ENCODE measurements at places on chromosomes 12 and 14.

- DNase-seq = no peak
Observed at GRCh38 chr14:20198991-20199390, 8.3 kb downstream of the OR11G2 start.

- DNase-seq = no peak
Observed at GRCh38 chr14:55593698-55594097, 13.7 kb downstream of the KTN1 start.

DNA sequence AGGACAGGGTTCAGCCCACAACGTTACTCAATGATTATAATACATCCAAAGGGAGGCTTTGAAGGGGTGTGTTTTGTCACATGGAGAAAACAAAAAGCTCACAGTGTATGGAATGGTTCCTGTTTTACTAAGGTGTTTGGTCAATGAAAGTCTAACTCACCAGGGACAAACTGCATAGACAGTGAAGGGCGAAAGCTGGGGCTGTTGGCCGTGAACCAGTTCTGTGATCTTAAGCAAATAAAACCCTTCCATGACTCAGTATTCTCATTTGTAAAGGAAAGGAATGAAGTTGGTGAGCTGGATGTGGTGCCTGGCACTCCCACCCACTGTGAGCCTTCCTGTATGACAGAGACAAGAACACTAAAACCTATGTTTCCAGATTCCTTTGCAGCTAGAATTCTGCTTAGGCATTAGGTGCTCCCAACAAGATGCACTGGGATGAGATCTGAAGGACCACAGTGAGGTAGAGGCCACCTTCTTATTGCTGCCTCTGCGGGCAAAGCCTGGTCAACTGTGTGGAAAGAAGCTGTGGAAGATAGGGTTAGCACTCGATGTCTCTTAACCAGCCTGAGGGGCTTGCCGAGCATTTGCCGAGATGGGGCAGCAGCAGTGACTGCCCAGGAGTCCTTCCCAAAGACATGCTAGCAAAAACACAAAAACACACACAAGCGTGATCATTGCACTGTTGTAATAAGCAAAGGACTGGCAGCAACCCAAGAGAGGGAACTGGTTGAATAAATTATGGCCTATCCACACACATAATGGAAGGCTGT lies 48.5 kb downstream of the VCPKMT start:
- DNase-seq = peak; percentile 53

DNA sequence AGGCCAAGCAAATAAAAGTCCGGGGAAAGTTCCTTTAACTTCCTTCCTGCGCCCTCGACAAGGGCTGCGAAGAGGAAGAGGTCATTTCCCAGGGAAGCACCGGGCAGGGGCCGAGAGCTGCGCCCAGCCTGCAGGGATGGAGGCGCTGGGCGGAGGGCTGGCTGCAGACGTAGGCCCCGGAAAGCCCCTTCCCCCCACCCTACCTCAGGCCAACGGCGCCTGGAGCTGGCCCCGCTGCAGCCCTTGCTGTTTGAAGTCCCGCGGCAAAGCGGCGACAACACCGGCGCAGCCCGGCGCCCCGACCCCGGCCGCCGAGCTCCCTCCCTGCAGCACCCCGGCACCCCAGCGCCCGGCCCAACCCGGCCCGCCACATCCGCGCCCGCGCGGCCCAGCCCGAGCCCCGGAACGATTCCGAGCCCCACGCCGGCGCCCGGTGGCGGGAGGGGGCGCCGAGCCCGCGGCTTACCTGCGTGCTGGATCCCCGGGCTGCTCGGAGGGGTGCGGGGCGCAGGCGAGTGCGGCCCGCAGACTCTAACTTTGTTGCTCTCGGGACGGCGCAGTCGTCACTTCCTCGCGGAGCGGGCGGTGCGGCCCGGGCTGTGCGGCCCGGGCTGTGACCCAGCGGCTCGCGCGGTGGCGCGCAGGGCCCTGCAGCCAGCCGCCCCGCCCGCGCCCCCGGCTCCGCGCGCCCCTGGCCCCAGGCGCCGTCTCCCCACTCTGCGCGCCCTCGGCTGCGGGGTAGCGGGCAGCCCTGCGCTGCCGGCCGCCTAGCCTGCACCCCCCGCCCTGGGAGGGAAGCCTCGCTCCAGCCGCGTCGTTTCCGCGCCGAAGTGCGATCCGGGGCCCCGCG lies 64.8 kb upstream of the PTGR2 start:
- no peak for DNase-seq

DNA sequence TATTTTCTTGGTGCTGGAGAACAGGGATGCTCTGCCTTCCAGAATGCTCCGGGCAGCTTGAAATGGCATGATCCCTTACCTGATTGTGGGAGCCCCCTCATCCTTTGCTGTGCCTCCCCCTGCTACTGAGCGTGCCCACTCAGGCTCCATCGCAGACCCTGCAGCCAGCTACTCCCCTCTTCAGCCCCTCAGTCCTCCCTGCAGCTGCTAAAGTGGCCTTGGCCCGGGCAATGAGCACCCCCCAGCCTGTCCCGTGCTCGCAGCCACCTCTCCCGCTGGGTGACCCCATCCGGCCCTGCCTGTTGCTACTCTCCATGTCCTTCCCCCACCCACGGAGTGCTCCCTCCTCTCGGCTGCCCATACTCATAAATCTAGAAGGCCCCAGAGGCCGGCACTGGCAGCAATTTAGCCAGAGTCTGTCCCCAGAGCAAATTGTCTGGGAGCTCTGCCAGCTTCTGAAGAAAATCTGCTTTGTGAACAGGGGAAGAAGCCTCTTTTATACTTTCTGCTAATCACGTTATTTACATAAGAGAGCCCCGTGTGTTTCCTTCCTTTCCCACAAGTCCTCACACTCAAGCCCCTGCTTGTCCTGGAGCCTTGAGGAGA lies 143.7 kb upstream of the FRMD6 start:
- no peak for DNase-seq

Data from RWPE1 (cell line).